Left lung (tissue), 14 donors: ENCODE measurements at places on chromosomes 6 and 20. TPM values are rescaled to one million over a fixed set of nuclear protein-coding genes. Genes with fewer than 3 reads are reported as not detected.

DNA sequence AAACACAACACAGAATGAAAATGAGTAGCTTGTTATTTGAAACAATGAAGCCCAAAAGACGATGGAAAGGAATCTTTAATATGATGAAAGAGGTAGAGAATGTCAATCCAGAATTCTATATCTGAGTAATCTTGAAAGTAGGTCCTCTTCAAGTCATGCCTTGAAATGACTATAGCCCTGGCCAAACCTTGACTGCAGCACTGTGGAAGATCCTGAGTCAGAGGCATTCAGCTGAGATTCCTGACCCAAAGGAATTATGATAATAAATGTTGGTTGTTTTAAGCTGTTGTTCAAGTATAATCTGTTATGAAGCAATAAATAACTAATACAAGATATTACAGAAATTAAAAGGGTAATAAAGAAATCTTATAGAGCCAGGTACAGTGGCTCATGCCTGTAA is 64.8 kb downstream of the IBTK start:
- no peaks in the 10 kb centered on the region for H3K36me3 ChIP-seq
- no peaks in the 10 kb centered on the region for H3K27me3 ChIP-seq
- no peaks in the 10 kb centered on the region for H3K4me1 ChIP-seq

DNA sequence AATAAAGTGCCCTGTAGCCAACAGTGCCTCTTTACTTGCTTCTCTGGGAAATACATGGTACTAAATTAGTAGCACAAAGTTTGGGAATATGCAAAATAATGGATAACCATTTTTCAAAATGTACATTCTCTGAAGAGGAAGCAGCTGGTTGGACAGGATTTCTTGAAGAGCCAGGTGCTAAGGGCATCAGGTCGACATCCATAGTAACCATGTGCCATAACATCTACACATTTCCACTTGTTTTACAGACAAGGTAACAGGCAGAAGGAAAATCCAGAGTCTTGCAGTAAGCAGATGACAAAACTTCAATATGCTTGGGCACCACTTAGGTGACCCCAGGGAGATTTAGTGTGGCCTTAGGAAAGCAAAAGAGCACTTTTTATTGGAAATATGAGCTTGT is 36.5 kb upstream of the SMIM28 start:
- peaks cover 11% of the 10 kb centered on the region for H3K36me3 ChIP-seq
- H3K4me1 ChIP-seq, result no peaks in the 10 kb centered on the region
- H3K4me3 ChIP-seq, result no peak overlapping the region
- DNase-seq, result no peak
- H3K27me3 ChIP-seq, result no peaks in the 10 kb centered on the region
- H3K27ac ChIP-seq, result no peak overlapping the region

GRCh38 chr20:35731469-35731788 is 10.6 kb downstream of the RBM39 start:
- no peak for DNase-seq
- H3K4me1 ChIP-seq, result peaks cover 77% of the 10 kb centered on the region
- no peaks in the 10 kb centered on the region for H3K27me3 ChIP-seq
- no peak overlapping the region for H3K4me3 ChIP-seq

- DNase-seq, result no peak
- no peak overlapping the region for H3K27ac ChIP-seq
- H3K27me3 ChIP-seq, result no peaks in the 10 kb centered on the region
- H3K36me3 ChIP-seq, result no peaks in the 10 kb centered on the region
- no peak overlapping the region for H3K4me3 ChIP-seq
- H3K4me1 ChIP-seq, result no peaks in the 10 kb centered on the region
These were observed 33.8 kb upstream of the AIG1 start for GRCh38 chr6:143026696-143027449.

GPR6 gene
- not detected for polyA plus RNA-seq

APMAP gene
- 82.3 TPM for polyA plus RNA-seq

- H3K4me3 ChIP-seq, result no peak within 1 kb of the TSS
- peaks cover 10% of the 10 kb centered on the region for H3K27me3 ChIP-seq
- H3K4me1 ChIP-seq, result no peaks in the 10 kb centered on the region
- no peaks in the 10 kb centered on the region for H3K36me3 ChIP-seq
These were observed at the start of gene SCGN for GRCh38 chr6:25652007-25652515. SCGN (plus strand) TSS chr6:25652215; CDS start chr6:25652404, 189 bp downstream.
